ENCODE measurements at places on chromosomes 2 and 18.

GRCh38 chr2:26394694-26395093, 7.0 kb upstream of the DRC1 start:
- DNase-seq = no peak

GRCh38 chr18:39521164-39521563, 1955.6 kb upstream of the CELF4 start:
- no peak for DNase-seq

- no peak for DNase-seq
These were observed 138.0 kb downstream of the AGPS start for GRCh38 chr2:177530561-177530960.

- no peak for DNase-seq
These were observed 74.5 kb downstream of the TPO start for GRCh38 chr2:1487758-1488157.

DNA sequence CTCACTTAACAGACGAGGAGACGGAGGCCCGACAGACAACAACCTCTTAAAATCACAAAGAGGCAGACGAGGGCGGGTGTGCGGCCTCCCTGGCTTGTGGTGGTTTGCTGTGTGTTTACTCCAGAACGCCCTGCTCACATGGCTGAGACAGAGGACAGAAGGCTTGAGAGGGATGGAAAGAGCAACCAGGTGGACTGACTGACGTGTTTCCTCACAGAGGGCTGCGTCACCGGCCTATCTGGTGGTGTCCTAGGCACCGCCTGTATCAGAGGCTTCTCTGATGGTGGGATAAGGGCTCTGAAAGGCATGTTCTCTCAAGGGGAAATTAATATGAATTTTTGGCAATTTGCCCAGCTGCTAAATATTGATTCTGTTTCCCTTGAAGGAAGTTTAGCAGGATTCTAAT, 47.0 kb upstream of the RALBP1 start:
- DNase-seq = no peak

DNA sequence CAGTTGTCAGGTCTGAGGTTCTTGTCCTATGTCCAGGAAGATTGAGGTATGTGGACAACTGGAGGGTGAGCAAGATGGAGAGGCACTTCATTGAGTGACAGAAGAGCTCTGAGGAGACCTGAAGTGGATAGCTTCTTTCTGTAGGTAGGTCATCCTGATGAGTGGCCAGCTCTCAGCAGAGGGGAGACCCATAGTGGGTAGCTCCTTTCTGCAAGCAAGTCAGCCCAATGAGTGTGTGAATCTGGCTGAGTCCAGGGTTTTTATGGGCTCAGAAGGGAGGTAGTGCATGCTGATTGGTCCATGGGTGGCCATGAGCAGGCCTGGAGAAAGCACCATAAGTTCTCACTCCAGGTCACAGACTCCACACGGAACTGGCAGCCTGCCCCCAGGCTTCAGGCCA, 92.6 kb upstream of the GALNT5 start:
- DNase-seq = no peak

DNA sequence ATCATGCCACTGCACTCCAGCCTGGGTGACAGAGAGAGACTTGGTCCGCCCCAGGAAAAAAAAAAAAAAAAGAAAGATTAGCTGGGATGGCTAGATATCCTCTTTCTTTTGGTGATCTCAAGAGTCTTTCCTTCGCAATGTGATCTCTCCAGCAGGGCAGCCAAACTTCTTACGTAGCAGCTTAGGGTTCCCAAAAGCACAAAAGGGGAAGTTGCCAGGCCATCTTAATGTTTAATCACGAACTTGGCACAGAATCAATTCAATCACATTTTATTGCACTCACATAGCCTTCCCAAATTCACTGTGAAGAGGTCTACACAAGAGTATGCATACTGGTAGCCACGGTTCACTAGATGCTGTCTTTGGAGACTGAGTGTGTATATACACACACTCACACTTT, 53.1 kb downstream of the VIL1 start:
- no peak for DNase-seq

- DNase-seq = no peak
These were observed 73.7 kb upstream of the DNAJC10 start for GRCh38 chr2:182642328-182642727.

- DNase-seq = no peak
These were observed 160.6 kb downstream of the PRKCE start for GRCh38 chr2:45812011-45812500.

GRCh38 chr2:23449413-23449812, 64.4 kb downstream of the KLHL29 start:
- DNase-seq = no peak

DNA sequence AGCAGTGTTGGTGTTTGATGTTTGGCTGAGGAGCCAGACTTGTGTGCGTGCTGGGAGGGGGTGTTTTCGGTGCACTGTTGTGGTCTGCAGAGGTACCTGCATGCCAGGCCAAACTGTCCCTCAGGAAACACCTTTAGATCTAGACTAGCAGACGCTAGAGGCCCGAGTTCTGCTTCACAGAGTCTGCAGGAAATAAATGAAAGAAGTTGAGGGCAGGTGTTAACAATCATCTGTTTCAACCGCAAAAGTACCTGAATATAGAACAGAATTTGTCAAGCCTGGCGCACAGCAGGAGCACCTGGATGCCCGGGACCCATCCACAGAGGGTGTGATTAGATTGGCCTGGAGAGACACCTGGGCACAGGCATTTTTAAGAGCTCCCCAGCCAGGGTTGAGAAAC, 40.5 kb upstream of the REL start:
- DNase-seq = no peak

Measured in stimulated activated CD8-positive, alpha-beta memory T cell treated with anti-CD3 and anti-CD28 coated beads, Interleukin-2, amount 100 ng/mL, for 1 hour (primary cell).